HFF-Myc (cell line): ENCODE measurements at places on chromosomes 16 and 17.
A peak's percentile ranks its signal among the peaks of the same experiment; 100 is the strongest.

GRCh38 chr16:58459344-58460218 lies 40.4 kb upstream of the NDRG4 start:
- no peak for DNase-seq

GRCh38 chr16:50015631-50016030 lies 9.4 kb upstream of the CNEP1R1 start:
- DNase-seq: no peak

DNA sequence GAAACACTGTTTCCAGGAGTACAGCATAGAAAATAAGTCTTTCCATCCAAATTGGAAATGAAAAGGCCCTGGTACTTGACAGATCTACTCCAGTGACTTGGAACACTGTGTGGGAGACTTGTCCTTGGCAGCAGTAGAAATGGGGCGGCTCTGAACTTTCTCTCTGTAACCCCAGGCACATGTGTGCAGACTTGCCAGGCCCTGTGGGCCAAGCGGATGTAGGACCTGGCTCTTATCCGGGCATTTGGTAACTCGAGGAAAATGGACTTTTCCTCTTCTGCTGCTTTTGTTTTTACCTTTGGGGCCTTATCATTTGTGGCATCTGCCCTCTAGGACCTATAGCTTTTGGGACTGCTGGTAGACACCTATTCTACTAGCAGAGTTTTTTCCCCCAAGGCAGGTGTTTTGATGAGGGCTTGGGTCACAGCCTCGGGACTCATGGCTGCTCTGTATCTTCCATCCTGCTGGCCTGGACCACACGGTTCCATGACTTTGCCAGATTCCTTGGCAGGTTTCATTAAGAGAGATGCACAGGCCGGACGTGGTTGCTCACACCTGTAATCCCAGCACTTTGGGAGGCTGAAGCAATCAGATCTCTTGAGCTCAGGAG lies 43.5 kb downstream of the SMPD3 start:
- no peak for DNase-seq

DNA sequence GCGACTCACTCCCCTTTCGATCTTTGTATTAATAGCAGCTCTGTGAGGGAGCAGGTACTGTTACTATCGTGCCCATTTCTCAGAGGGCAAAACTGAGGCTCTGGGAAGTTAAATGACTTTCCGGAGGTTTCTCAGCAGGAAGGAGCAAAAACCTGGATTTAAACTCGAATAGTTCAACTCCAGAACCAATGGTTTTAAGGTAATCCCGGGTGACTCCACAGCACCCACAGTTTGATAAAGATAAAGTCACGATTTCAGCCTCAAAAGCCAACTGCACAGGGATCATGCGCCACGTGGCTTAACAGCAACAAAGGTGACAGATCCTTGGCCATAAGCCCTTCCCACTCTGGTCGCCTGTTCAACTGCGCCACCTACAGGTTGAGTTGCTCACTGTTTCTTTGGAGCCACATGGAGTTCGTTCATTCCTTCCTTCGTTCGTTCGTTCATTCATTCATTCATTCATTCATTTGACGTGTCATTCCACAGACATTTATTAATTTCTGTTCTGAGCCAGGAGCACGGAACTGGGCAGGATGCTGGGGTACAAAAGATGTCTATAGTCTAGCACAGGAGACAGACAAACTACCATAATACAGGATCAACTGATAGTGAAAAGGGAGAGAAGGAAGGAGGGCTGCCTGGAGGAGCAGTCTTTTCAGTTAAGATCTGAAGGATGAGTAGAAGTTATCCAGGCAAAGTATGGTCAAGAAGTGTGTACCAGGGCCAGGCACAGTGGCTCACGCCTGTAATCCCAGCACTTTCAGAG lies 134.8 kb downstream of the HS3ST2 start:
- DNase-seq: peak; percentile 56

DNA sequence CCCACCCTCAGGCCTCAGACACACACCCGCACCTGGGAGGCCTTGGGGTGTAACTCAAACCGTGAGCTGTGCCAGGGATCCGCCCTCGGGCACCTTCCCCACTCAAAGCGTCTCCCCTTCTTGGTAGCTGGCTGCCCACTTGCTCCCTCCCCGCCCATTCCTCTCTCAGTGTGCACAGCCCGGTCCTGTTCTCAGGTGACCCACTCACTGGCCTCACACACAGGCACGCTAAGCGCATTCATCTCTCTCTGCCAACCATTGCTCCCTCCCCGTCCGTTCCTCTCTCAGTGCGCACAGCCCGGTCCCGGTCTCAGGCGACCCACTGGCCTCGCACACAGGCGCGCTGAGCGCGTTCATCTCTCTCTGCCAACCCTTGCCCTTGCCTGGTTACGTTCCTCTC lies 20.8 kb downstream of the WDR45B start:
- no peak for DNase-seq

- no peak for DNase-seq
These were observed 304.8 kb downstream of the RBFOX1 start for GRCh38 chr16:7637446-7637845.

GRCh38 chr16:88446061-88446460 lies 7.0 kb upstream of the ZFPM1 start:
- no peak for DNase-seq

DNA sequence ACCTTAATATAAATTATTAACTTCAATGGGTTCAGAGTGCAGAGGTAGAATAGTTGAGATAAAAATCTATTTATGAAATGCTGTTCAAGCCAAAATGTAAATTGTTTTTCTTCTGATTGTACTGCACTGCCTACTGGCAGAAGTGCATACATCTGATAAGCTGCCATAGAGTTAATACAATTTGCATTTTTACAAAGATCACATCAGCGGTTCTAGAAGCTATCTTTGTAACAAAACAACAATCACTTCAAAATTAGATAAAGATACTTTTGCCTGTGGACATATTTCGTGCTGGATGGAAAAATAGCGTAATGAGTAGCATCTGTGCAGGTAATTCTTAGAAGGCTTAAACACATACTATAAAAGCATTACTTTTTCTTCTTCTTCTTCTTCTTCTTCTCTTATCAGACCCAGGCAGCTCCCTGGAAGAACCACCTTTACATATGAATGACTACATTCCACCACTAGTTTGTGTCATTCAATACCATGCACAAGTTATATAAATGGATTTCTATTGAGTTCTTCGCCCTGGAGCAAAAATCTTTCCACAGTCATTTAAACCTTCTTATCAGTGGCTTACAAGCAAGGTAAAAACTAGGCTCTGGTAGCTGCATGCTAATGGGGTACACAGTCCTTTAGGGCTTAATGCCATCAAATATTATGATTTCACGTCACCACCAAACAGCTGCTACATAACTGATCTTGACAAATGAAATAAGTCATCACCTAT lies 47.0 kb downstream of the SYNRG start:
- DNase-seq: no peak

- DNase-seq: no peak
These were observed 31.6 kb upstream of the ASIC2 start for GRCh38 chr17:33324736-33325135.

GRCh38 chr17:73547790-73548189 lies 96.5 kb downstream of the SDK2 start:
- DNase-seq: no peak

DNA sequence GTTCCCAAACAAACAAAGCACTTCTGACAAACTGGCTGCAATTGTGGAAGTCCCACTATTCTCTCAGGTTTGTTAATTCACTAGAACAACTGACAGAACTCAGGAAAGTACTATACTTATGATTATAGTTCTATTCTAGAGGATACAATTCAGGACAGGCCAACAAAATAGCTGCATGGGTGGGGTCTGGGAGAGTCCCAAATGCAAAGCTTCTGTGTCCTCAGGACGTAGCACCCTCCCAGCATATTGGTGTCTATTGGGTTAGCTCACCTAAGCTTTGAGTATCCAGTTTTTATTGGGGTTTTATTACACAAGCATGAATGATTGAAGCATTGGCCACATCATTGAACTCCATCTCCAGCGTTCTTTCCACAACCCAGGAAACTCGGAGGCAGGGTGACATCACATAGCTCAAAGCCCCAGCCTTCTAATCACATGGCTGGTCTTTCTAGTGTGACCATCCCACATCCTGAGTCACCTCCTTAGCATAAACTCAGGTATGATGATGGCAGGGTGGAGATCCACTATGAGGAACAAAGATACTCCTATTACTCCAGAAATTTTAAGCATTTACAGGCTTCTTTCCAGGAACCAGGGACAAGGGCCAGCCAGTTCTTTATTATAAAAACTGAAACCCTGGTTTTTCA lies 43.9 kb upstream of the CCNF start:
- no peak for DNase-seq

DNA sequence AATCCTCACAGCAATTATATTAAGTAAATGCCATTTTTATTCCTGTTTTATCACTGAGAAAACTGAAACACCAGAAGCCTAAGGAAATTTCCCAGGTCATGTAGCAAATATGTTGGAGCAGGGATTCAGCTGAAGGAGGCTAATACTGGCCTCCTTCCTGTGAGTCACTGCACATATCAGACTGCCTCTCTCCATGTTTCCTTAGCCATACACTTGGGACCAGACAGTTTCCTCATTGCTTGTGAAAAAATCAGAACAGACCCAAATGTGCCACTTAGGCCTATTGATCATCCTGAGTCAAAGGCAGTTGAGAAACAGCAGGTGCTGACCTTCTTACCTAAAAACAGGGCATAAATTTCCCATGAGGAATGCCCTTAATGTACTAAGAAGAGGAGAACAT lies 18.9 kb upstream of the ELAC2 start:
- no peak for DNase-seq

DNA sequence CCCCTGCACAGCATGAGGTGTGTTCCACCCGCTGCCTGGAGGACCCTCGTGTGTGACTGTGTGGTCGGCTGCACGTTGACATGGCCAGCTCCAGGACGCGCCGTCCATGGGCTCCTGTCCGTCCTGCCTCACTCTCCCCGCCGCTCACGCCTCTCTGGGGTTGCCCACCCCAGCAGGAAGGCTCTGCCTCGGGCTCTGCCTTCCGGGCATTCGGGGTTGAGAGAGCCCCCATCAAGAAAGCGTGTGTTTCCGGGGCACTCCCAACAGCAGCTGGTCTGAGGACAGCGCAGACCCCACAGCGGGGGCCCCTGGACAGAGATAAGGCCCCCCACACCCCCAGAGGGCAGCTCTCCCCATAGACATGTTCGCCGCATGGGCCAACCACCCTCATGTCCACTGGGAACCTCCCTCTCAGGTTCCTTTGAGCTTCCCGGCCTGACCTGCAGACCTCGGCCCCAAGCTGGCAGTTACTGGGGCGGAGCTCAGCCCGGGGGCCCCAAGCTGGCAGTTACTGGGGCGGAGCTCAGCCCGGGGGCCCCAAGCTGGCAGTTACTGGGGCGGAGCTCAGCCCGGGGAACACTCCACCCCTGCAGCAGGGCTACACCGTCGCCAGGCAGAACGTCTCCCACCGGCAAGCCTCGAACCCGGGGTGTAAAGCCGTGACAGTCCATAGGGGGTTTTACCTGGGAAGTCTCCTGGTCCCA lies 8.4 kb upstream of the PIEZO1 start:
- no peak for DNase-seq
